DMS79 (cell line): ENCODE measurements at places on chromosomes 16 and 17.

- DNase-seq: no peak
These were observed 15.0 kb downstream of the USP31 start for GRCh38 chr16:23134274-23134673.

DNA sequence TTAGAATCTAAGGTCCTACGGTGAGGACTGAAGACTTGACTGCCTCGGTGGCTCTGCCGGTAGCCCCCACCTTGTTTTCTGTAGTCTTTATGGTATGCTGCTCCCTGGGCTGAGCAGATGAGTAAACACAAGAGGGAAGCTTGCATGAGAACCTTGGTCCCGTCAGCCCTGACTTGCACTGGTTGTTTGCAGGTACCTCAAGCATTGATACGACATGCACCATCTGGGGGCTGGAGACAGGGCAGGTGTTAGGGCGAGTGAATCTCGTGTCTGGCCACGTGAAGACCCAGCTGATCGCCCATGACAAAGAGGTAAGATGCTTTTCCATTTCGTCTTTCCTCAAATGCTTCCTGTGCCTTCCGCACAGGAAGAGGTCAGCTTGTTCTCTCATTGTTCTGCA is 21.1 kb upstream of the TACO1 start:
- DNase-seq: no peak

GRCh38 chr16:29702269-29702668 is 23.3 kb downstream of the QPRT start:
- no peak for DNase-seq

- DNase-seq: no peak
These were observed 17.6 kb downstream of the TRPV3 start for GRCh38 chr17:3539881-3540540.

GRCh38 chr16:9151597-9151996 is 60.2 kb downstream of the HAPSTR1 start:
- DNase-seq: no peak

DNA sequence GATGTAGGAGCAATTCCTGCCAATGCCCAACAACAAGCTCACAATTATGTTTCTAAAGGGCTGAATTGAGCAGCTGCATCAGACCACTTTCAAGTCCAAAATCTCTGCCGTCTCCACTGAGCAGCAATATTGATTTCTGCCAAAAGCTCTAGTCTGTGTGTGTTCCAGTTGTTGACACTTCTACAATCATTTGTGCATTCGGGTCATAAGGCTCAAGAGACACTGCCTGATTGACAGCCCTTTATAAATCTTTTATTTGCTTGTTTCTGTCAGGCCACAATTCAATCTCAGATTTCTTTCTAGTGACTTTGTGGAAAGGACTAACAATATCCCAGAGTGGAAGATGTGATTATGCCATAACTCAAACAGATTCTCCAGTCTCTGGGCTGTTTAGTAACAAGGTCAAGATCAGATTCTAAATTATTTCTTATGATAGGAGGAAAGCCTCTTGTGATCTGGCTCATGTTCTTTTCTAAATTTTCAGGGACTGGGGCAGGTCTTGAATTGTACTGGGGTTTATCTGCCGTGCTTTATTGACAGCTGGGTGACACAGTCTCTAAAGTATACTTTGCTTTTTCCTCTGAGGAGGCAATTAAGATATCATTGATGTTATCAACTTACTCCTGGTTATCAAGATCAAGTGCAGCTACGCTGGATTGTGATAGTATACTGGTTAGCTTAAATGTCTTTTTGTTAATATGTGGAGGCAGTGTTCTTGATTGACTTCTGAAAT is 377.1 kb downstream of the CNTNAP4 start:
- DNase-seq: no peak

GRCh38 chr17:41697122-41697962 is 8.7 kb downstream of the EIF1 start:
- DNase-seq: no peak

DNA sequence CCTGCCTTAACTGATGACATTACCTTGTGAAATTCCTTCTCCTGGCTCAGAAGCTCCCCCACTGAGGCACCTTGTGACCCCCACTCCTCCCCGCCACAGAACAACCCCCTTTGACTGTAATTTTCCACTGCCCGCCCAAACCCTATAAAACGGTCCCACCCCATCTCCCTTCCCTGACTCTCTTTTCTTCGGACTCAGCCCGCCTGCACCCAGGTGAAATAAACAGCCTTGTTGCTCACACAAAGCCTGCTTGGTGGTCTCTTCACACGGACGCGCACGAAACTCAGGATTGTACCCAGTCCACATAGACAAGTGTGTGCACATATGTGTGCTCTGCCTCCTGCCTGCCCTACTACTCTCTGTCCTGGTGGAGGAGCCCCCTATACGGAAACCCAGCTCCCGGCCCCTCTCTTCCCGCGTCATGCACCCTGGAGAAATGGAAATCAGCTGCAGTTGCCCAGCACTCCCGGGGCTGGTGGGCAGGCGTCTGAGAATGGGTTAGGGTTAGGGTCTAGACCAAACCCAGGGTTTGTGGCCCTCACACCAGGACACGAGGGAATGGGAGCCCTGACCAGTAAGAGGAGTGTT is 2.4 kb upstream of the RHBDF1 start:
- no peak for DNase-seq

DNA sequence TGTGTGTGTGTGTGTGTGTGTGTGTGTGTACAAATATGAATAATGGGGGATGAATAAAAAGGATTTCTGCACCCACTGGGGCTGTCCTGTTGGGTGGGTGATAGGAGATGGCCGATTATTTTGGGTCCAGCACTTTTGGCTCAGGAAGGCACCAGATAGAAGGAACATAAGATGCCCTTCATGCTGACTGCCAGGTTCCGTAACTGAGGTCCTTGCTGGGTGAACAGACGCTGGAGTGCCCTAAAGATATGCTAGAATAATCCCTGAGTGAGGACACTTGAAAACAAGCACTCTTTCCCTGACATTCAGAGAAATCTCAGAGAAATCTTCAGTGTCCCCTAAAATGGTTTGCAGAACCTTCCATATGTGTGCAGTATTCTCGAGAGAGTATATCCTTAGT is 17.7 kb downstream of the IRX6 start:
- DNase-seq: peak; percentile 18

DNA sequence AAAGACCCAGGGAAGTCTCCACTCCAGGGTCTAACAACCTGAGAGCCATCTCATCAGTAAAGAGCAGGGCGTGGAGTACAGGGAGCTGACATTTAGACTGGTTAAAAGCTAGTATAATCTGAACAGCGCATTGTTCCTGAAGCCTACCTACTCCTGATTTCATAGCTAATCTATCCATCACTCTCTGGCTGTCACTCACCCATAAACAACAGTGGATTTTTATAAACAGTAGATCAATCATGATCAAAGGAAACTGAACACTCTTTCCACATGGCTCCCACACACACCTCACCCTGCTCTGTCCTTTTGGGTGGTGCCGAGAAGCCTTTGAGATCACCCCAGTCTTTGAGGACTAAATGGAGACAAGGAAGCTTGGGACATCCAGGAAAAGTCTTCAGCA is 13.0 kb upstream of the COG1 start:
- DNase-seq: no peak

- no peak for DNase-seq
These were observed 19.2 kb downstream of the ATP6V0D1 start for GRCh38 chr16:67461600-67462278.

DNA sequence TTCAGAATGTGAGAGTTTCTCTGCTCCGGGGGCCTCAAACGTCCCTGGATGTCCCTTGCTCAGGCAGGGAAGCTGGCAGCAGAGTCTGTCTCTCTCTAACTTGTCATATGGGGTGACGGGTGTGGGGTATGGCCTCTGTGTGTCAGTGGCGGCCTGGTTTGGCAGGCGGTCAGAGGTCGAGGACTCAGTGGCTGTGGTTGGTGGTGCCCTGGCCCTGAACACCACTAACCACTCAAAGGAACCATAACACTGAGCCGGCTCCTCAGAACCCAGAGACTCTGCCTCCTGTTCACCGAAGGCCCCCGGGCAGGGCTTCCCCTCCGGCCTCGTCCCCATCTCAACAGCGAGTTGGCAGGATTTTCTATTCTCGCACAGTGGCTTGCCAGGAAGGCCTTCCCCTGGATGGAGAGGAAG is 677 bp downstream of the P2RX1 start:
- DNase-seq: no peak

GRCh38 chr17:8430966-8431365 is 4.7 kb upstream of the NDEL1 start:
- no peak for DNase-seq
